PC-3 (cell line): ENCODE measurements at places on chromosomes 6 and 20. TPM values are rescaled to one million over a fixed set of nuclear protein-coding genes. Genes with fewer than 3 reads are reported as not detected.
A peak's percentile ranks its signal among the peaks of the same experiment; 100 is the strongest.

GRCh38 chr6:149852881-149853280 is 11.3 kb downstream of the LRP11 start:
- no peaks in the 10 kb centered on the region; the same call in 1 of the 2 replicates for H3K36me3 ChIP-seq

The YTHDF1 gene
- 30.0 and 34.0 TPM in 2 replicates for total RNA-seq

- no peak overlapping the region for H3K27ac ChIP-seq
- H3K4me1 ChIP-seq = no peaks in the 10 kb centered on the region
- DNase-seq = no peak
- no peak overlapping the region for H3K4me3 ChIP-seq
- no peaks in the 10 kb centered on the region for H3K36me3 ChIP-seq
Measured at GRCh38 chr6:41359617-41360313, 24.4 kb downstream of the NCR2 start.

The NKX2-4 gene
- not detected in 2 replicates for total RNA-seq

The SLC22A3 gene
- 0.47 and 0.92 TPM in 2 replicates for total RNA-seq

DNA sequence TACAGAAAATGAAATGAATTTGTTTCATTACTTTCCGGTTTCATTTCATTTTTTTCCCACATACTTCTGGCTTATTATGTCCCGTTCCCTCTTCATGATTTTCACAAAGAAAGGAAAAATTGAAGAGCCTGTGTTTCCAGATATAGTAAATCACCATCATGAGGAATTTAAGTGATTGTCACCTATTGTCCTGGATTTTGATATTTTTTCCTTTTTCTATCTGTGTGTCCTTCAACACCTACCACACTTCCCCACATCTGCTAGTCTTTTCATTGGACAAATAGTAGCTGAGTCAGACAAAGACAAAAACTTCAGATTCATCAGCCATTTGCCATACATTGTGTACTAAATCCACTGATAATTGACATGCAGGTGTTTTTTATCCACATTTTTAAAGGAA is 258.2 kb upstream of the HSF2 start:
- no peaks in the 10 kb centered on the region for H3K27me3 ChIP-seq
- DNase-seq = no peak

DNA sequence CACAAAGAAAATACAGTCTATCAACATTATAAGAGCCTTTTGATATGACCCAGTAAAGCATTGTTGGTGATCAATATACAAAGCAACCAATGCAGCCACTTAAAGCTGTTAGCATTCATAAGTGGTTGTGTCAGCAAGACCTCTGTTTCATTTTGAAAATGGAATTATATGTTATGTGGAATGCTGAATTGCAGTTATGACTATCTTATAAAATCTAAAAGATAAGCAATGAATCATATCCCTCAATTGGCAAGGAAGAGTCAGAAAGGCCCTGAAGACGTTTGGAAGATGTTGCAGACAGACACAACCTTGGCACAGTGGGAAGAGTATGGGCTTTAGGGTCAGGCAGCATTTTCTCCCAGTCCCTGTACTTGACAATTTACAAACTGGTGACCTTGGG is 93.8 kb upstream of the RNF217 start:
- H3K4me3 ChIP-seq = no peak overlapping the region
- no peaks in the 10 kb centered on the region for H3K27me3 ChIP-seq
- no peaks in the 10 kb centered on the region for H3K4me1 ChIP-seq
- no peak overlapping the region for H3K27ac ChIP-seq
- peak; percentile 17 for DNase-seq

The OOEP gene
- not detected in 2 replicates for total RNA-seq

The COL11A2 gene
- total RNA-seq = 0.58 and 0.63 TPM in 2 replicates

The RNF182 gene
- total RNA-seq = 20.2 and 24.7 TPM in 2 replicates
